Pancreas (tissue), 10 donors: ENCODE measurements at places on chromosomes 6 and 20. TPM values are rescaled to one million over a fixed set of nuclear protein-coding genes. Genes with fewer than 3 reads are reported as not detected.

Gene NKX2-2
- total RNA-seq = 2.6 TPM

Gene ZNF335
- total RNA-seq = 10.1 TPM

Gene KIAA0408
- 1.3 TPM for total RNA-seq

Gene FKBP1A
- 69.6 TPM for total RNA-seq
